ENCODE measurements at places on chromosomes 7 and 10. TPM values are rescaled to one million over a fixed set of nuclear protein-coding genes. Genes with fewer than 3 reads are reported as not detected.

GRCh38 chr7:47579458-47579857, 2.5 kb downstream of the TNS3 start:
- no peaks in the 10 kb centered on the region for H3K36me3 ChIP-seq
- H3K27me3 ChIP-seq: no peaks in the 10 kb centered on the region
- H3K27ac ChIP-seq: peak overlapping the region; percentile 44

GRCh38 chr7:87658553-87658952, 30.4 kb downstream of the RUNDC3B start:
- no peak for DNase-seq
- no peaks in the 10 kb centered on the region for H3K4me1 ChIP-seq
- no peak overlapping the region for H3K27ac ChIP-seq

GRCh38 chr7:100598425-100598824, 3.7 kb upstream of the PCOLCE start:
- no peaks in the 10 kb centered on the region for H3K36me3 ChIP-seq
- no peak for DNase-seq
- H3K27ac ChIP-seq: no peak overlapping the region

DNA sequence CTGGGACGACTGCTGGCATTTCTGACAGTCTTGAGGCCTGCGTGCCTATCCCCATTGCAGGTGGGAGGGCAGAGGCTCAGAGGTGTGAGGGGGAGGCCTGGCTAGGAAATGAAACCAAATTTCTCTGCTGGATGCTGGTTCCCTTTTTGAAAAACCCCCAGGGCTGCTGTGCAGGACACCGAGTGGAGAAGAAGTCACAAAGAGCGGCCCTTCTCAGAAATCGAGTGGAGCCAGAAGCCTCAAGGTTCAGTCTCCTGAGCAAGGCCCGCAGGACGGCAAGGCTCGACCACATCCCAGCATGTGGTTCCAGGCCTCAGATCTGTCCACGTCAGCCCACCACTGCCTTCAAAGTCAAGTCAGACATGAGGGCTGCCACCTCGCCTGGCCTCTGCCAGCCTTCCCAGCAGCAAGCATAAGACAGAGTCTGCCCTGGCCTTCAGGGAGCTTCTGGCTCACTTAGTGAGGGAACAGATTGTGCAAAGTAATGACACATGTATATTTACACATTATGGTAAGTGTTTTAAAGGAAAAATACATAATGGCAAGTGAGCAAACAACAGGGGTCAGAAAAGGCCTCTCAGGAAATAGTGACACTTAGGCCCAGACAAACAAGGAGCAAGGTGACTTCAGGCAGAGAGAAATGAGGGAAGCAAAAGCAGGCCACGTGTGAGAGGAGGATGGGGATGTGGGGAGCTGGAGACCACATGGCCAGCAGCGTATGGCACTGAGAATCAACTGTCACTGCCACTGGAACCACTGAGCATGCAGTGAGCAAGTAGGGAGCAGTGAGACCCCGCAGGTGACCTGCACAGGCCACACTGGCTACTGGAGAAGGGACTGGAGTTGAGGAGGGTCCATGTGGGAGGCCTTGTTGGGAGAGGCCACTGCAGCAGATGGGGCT, 86.7 kb downstream of the ARHGAP22 start:
- no peak overlapping the region for H3K27ac ChIP-seq
- H3K27me3 ChIP-seq: no peaks in the 10 kb centered on the region
- H3K36me3 ChIP-seq: no peaks in the 10 kb centered on the region
- peaks cover 4% of the 10 kb centered on the region for H3K4me1 ChIP-seq

DNA sequence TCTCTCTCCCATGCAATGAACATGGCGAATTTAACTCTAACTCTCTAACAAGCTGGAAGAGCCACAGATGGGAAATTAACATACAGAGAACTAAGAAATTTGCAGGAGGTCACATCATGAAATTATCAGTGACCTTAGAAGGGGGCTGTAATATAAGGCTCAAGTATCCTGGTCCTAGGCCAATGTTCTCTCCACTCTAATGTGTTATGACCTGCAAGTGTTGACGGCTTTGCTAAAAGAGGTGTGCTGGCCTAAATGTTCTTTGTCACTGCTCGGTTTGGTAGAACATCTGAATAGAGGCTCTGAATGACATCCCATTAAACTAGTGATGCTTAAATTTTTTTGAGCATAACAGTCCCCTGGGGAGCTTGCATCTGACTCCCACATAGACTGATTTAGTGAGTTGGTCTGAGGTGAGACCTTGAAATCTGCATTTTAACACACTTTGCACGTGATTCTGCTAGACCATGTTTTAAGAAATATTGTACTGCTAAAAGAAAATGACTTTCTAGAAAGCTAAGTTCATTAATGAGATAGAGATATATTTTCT, 129.3 kb downstream of the GFRA1 start:
- no peak overlapping the region for H3K4me3 ChIP-seq
- no peak for DNase-seq
- no peaks in the 10 kb centered on the region for H3K4me1 ChIP-seq
- H3K27ac ChIP-seq: no peak overlapping the region
- H3K36me3 ChIP-seq: no peaks in the 10 kb centered on the region
- no peaks in the 10 kb centered on the region for H3K27me3 ChIP-seq

- no peak overlapping the region for H3K27ac ChIP-seq
- H3K27me3 ChIP-seq: no peaks in the 10 kb centered on the region
- no peak overlapping the region for H3K4me3 ChIP-seq
- H3K36me3 ChIP-seq: no peaks in the 10 kb centered on the region
These were observed 65.7 kb upstream of the PARD3 start for GRCh38 chr10:34880817-34881216.

DNA sequence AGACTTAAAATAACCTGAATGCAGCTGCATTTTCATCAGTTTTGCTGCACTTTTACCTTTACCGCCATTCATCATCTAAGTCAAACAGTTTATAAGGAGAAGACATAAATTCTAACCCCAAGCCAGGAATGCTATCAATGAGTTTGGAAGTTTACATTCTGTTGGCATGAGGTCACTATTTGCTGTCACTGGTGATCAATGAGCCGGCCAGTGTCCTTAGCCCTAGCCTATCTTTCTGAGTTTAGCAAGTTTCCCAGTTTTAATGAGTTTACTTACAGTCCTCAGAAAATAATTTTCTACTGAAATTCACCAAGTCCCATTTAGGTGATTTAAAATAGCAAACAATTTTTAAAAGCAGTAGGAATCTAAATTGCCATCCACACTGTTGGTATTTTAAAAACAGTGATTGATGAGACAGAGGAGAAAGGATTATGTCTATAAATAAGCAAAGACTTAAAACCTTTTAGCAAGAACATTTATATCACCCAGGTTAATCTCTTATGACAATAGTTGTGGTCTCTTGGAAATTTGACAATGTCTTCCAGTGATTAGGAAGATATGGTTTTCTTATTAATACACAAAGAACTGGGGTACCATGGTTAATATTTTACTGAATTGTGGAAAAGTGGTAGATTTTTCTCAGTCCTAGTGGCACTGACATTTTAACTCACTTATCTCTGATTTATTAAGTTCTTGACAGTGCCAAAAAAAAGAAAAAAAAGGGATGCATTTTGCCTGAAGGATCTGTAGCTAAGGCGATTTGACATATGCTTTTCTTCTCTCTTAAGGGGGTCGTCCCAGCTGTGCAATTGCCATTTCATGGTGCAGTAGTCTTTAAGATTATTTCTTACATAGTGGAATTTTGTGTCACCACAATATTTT, 443.4 kb upstream of the ANKRD30A start:
- H3K27me3 ChIP-seq: no peaks in the 10 kb centered on the region
- no peak overlapping the region for H3K4me3 ChIP-seq
- H3K4me1 ChIP-seq: no peaks in the 10 kb centered on the region
- no peak for DNase-seq
- no peak overlapping the region for H3K27ac ChIP-seq

- no peak for DNase-seq
- no peaks in the 10 kb centered on the region for H3K27me3 ChIP-seq
- peak overlapping the region; percentile 88 for H3K27ac ChIP-seq
These were observed 53.1 kb upstream of the PDCD4 start for GRCh38 chr10:110818311-110819256.

DNA sequence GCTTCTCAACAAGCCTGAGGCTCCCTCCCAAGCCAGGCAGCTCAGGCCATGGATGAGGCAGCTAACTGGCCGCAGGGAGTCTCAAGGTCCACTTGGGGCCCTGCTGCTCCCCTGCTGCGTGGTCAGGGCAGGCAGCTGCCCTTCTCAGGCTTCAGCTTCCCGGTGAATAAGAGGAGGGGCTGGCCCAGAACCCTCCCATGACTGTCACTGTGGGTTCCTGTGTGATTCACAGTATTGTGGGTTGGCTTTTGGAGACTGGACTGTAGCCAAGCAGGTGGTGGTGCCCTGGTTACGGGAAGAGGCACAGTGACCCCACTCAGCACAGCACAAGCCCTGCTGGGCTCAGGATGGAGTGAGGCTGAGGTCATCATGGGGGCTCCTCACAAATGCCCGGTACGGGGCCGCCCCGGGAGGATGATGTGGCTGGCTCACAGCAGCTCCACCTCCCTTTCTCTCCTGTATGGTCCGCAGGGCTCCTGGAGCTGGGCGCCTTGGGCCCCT, 189.8 kb downstream of the HECW1 start:
- no peaks in the 10 kb centered on the region for H3K4me1 ChIP-seq
- H3K27me3 ChIP-seq: no peaks in the 10 kb centered on the region
- no peak overlapping the region for H3K27ac ChIP-seq
- no peak overlapping the region for H3K4me3 ChIP-seq
- DNase-seq: no peak

DNA sequence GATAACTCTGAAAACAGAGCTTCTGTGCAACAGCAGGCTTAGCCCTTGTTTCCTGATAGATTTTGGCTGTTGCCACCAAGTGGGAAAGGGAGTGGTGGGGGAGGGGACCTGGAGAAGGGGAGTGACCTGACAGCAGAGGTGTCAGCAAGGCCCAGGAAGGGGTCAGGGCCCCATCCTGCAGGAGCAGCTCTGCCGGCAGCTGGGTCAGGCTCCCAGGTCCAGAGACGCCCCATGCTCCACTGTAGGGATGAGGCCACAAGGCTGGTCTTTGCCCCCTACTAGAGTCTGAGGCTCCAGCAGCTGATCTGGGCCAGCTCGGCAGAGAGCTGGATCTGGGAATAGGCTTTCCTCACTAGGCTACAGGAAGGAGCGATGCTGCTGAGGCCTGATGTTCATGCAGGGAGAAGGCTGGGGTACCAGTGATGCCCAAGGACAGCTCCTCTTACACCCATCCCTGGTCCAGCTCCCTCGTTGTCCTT, 44.0 kb upstream of the ZMIZ1 start:
- no peak overlapping the region for H3K4me3 ChIP-seq
- DNase-seq: no peak
- H3K36me3 ChIP-seq: no peaks in the 10 kb centered on the region
- no peaks in the 10 kb centered on the region for H3K27me3 ChIP-seq

- no peak overlapping the region for H3K4me3 ChIP-seq
- no peaks in the 10 kb centered on the region for H3K27me3 ChIP-seq
- H3K36me3 ChIP-seq: no peaks in the 10 kb centered on the region
These were observed 6.8 kb downstream of the PRPF18 start for GRCh38 chr10:13593535-13593934.

DNA sequence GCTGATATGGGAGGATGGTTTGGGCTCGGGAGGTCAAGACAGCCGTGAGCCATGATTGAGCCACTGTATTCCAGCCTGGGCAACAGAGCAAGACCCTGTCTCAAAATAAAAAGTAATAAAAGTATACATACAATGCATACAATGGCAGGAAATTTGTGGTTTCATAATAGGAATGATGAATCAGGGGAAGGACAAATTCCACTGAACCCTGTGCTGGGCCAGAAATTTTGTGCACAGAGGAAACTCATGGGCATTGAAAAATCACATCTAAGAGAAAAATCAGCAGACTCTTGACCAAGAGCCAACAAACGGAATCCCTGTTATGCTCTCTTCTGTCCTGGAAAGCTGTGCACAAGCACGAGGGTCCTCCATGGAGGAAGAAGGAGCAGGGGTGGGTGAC, 35.1 kb downstream of the SEM1 start:
- DNase-seq: no peak
- no peaks in the 10 kb centered on the region for H3K27me3 ChIP-seq
- no peak overlapping the region for H3K4me3 ChIP-seq
- H3K4me1 ChIP-seq: no peaks in the 10 kb centered on the region
- no peak overlapping the region for H3K27ac ChIP-seq

DNA sequence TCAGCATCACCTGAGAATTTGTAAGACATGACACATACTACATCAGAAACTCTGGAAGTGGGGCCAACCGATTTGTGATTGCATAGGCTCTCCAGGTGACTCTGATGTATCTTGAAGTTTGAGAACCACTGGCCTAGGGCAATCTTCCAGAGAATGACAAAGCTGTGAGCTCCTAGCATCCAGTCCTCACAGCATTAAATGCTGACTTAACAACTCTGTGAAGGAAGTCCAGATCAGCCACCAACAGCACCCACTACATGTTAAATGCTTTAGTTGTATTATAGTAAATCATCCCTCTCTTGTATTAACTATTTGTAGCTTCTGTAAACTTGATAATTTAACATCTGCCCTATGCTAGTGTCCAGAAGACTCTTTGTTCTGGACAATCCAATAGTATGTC, 636.5 kb upstream of the STEAP1 start:
- H3K4me1 ChIP-seq: no peaks in the 10 kb centered on the region
- no peak for DNase-seq
- H3K27me3 ChIP-seq: no peaks in the 10 kb centered on the region
- no peak overlapping the region for H3K27ac ChIP-seq
- no peaks in the 10 kb centered on the region for H3K36me3 ChIP-seq
- no peak overlapping the region for H3K4me3 ChIP-seq

- no peaks in the 10 kb centered on the region for H3K27me3 ChIP-seq
- H3K36me3 ChIP-seq: no peaks in the 10 kb centered on the region
- no peak overlapping the region for H3K4me3 ChIP-seq
- DNase-seq: no peak
- no peaks in the 10 kb centered on the region for H3K4me1 ChIP-seq
- H3K27ac ChIP-seq: no peak overlapping the region
These were observed 204.3 kb downstream of the ANK3 start for GRCh38 chr10:60185421-60185820.

GRCh38 chr10:48235501-48235900, 39.0 kb downstream of the FRMPD2 start:
- no peaks in the 10 kb centered on the region for H3K27me3 ChIP-seq
- DNase-seq: no peak
- H3K36me3 ChIP-seq: no peaks in the 10 kb centered on the region
- no peak overlapping the region for H3K4me3 ChIP-seq
- H3K27ac ChIP-seq: no peak overlapping the region

- H3K27ac ChIP-seq: no peak overlapping the region
- no peaks in the 10 kb centered on the region for H3K27me3 ChIP-seq
These were observed 57.3 kb downstream of the HELLS start for GRCh38 chr10:94602729-94603515.

- no peaks in the 10 kb centered on the region for H3K27me3 ChIP-seq
- no peaks in the 10 kb centered on the region for H3K4me1 ChIP-seq
- peak; percentile 95 for DNase-seq
- H3K27ac ChIP-seq: peak within 1 kb of the TSS; percentile 93
These were observed at the start of gene KIFBP for GRCh38 chr10:68988530-68989316. Gene KIFBP, plus strand, starts transcription at chr10:68988803. Its CDS starts 30 bp downstream, at chr10:68988833.

GRCh38 chr10:128567551-128567950, 441.3 kb upstream of the MKI67 start:
- no peaks in the 10 kb centered on the region for H3K4me1 ChIP-seq
- H3K27me3 ChIP-seq: no peaks in the 10 kb centered on the region
- H3K36me3 ChIP-seq: no peaks in the 10 kb centered on the region
- no peak for DNase-seq
- no peak overlapping the region for H3K27ac ChIP-seq
- no peak overlapping the region for H3K4me3 ChIP-seq

Gene RAB18
- total RNA-seq: 43.4 TPM

Gene NRG3
- 0.16 TPM for total RNA-seq

Gene POM121L12
- total RNA-seq: not detected

Gene TSPAN13
- 10.2 TPM for total RNA-seq

Gene ENO4
- 0.66 TPM for total RNA-seq

Gene RASA4B
- total RNA-seq: 11.1 TPM

Gene OGDHL
- not detected for total RNA-seq

Gene LRIT1
- total RNA-seq: not detected

Gene MPP7
- total RNA-seq: 2.9 TPM
